ENCODE measurements at places on chromosomes 5 and 9. TPM values are rescaled to one million over a fixed set of nuclear protein-coding genes. Genes with fewer than 3 reads are reported as not detected.

The HTR1A gene
- total RNA-seq, result not detected

The NREP gene
- total RNA-seq, result 6.8 TPM

- no peak for DNase-seq
Measured at GRCh38 chr9:76415731-76416130, 21.5 kb upstream of the RFK start.

DNA sequence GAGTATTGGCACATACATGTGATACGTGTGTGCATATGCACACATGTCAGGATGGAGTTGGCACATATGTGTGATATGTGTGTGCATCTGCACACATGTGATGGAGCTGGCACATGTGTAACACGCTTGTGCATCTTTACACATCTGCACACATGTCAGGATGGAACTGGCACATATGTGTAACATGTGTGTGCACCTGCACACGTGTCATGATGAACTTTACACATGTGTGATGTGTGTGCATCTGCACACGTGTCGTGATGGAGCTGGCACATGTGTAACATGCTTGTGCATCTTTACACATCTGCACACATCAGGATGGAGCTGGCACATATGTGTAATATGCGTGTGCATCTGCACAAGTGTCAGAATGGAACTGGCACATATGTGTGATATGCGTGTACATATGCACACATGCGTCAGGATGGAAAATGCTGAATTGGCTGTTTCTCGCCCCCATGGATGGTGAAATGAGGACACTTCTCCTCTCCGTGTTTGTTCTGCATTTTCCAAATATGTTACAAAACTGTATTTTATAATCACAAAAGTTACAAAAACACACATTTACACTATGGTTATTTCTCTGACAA, 16.3 kb upstream of the SLC6A19 start:
- DNase-seq, result no peak

DNA sequence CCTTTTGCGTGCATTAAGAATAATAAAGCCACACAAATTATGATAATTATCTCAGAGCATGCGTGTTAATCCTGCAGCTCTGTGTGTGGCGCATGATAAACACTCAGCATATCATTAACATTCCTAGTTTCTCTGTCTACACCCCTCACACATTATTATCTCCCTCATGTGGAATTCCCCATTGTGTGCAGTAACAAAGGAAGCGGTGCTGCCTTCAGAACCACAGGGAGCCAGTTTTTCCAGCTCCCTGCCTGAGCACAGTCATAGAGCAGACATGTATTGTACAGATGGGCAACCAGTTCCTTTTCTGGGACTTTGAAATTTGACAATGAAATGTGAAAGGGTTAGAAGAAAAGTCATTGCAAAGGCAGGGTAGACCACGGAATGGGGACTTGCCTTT, 1365.5 kb upstream of the CDH9 start:
- DNase-seq, result no peak

Data from mesenteric fat pad (tissue), 1 donor.